Ascending aorta (tissue), 2 donors: ENCODE measurements at places on chromosomes 3 and 15.

DNA sequence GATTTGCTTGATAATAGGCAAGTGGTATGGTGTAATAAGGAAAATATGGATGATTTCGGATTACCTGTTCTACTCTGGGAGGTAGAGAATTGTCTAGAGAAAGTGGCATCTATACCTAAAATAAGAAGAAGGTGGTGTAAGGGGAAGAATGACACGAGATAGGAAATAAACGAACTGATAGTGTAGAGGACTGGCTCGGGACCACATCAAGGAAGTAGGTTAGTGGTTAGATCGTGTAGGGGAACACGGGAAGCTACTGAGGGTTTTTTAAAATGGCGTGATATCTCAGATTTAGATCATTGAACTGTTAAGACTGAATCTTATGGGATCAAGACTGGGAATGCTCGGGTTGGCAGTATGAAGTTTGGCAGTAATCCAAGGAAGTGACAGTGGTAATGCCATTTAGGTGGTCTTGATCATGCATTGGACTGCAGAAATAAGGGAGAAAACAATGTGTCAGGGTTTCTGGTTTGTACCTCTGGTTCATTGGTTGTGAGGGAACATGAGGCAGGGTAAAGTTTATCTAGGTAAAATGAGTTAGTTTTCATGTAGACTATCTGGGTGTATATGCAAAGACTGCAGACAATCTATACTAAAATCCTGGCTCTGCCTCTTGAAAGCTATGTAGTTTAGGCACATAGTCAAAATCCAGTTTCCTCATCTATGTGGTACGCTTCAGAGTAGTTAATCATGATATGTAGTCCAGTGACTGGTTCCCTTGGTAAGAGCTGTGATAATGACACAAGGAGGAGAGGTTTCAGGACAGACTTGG is 7.4 kb downstream of the RPL14 start:
- no peak for DNase-seq

DNA sequence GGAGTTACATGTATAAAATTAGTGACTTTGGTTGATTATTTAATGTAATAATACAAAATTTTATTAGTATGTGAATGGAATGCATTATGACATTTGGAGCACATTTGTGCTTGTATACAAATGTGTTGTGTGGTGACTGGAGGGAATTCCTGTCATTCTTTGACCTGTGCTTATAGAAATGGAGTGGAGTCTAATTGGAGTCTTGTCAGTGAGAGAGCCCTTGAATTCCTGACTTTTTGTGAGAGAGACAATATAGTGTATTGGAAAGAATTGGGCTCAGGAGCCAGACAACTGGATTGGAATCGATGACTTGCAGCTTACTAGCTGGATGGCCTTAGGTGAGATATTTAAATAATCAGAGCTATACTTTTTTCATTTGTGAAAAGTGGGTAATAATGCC is 9.4 kb downstream of the TCF12 start:
- DNase-seq, result no peak

DNA sequence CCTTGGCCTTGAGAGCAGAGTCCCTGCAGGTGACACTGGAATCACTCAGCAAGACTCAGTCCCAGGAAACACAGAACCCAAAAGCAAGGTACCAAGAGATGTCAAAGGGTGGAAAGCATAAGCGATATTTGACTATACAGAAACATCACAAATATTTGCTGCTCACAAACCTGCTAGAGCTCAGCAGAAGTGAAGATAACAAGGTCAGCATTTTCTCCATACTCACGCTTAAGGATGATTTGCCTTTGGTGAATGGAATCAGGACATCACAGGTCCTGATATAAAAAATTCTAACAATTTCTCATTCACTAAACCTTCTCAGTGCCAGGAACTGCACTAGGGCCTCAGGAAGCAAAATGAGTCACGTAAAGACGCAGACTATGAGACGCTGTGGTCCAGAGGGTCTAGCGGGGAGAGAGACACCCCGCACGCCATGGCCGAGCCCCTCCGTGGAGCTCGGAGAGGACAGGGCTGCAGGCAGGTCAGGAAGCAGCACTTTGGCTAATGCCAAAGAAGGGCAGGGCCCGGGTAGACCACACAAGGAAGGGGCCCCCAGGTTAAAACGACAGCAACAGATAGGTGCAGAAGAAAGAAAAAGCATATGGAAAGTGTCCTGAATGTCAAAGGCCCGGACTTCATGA is 10.7 kb downstream of the PCSK6 start:
- DNase-seq, result no peak

GRCh38 chr3:102761766-102762165 is 327.0 kb downstream of the ZPLD1 start:
- DNase-seq, result no peak

GRCh38 chr3:65052101-65052500 is 364.3 kb upstream of the ADAMTS9 start:
- DNase-seq, result no peak

- DNase-seq, result no peak
Measured at GRCh38 chr3:53380306-53380705, 33.0 kb upstream of the DCP1A start.

DNA sequence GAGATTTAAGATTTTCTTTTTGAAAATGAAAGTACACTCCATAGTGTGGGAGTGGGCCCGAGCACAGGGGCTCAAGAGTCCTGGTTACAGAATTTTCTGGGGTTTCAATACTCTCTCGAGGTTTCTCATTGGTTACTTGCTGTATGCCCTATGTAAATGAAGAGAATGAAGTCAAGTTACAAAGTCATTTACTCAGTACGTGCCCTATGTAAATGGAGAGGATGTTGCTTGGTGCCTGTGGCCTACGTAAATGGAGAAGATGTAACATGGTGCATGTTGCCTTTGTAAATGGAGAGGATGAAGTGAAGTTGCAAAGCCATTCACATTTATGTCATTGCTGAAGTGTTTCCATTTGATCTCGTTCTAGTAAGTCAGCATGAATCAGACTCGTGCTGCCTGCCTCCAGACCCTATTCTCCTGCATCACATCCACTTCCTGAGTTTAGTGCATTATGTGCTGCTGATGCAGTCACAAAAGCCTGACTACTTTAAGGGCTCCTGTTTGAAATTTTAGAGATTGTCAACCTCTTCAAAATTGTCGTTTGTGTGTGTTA is 302.0 kb downstream of the ZBBX start:
- DNase-seq, result no peak

DNA sequence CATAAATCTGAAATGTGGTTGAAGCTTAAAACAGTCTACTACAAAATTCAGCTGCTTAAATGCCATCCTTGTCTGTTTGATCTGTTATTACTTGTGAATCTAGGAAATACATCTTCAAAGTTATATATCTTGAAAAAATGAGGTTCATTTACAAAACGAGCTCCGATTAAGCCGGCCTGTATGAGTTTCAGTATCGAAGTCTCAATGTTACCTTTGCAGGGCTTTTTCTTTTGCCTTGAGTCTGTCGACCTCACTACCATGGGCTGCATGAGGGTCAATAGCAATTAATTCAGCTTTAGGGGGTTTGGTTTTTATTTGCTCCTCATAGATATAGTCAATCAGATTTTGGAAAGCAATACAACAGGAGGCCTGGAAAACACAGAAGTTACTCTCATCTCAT is 23.2 kb downstream of the ERICH6 start:
- no peak for DNase-seq

- no peak for DNase-seq
Measured at GRCh38 chr3:143200001-143200924, 80.7 kb downstream of the CHST2 start.

- no peak for DNase-seq
Measured at GRCh38 chr3:9180764-9181117, 68.7 kb downstream of the SRGAP3 start.

GRCh38 chr15:40974879-40975278 is 21.6 kb downstream of the CHAC1 start:
- DNase-seq, result no peak

DNA sequence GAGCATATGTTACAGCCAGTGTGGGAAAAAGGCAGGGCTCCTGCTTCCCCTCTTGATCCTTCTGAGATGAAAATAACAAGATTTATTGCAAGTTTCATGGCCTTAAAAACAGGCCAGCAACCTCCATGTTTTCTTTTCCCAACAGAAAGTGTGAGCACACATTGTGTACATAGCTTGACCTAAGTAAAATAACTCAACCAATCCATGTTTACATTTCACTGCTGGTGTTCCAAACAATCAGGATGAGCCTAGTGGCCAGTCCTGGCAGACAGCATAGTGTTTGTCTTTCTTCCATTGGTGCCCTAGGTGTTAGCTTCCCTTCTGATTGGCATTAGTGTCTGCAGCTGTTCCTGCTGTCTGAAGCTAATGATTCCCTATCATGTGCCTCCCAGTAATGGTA is 847.7 kb downstream of the EPHA3 start:
- no peak for DNase-seq

GRCh38 chr15:65903296-65904073 is 34.2 kb downstream of the RAB11A start:
- no peak for DNase-seq

- peak; percentile 38 for DNase-seq
Measured at GRCh38 chr3:14391033-14391432, 11.4 kb upstream of the SLC6A6 start.

DNA sequence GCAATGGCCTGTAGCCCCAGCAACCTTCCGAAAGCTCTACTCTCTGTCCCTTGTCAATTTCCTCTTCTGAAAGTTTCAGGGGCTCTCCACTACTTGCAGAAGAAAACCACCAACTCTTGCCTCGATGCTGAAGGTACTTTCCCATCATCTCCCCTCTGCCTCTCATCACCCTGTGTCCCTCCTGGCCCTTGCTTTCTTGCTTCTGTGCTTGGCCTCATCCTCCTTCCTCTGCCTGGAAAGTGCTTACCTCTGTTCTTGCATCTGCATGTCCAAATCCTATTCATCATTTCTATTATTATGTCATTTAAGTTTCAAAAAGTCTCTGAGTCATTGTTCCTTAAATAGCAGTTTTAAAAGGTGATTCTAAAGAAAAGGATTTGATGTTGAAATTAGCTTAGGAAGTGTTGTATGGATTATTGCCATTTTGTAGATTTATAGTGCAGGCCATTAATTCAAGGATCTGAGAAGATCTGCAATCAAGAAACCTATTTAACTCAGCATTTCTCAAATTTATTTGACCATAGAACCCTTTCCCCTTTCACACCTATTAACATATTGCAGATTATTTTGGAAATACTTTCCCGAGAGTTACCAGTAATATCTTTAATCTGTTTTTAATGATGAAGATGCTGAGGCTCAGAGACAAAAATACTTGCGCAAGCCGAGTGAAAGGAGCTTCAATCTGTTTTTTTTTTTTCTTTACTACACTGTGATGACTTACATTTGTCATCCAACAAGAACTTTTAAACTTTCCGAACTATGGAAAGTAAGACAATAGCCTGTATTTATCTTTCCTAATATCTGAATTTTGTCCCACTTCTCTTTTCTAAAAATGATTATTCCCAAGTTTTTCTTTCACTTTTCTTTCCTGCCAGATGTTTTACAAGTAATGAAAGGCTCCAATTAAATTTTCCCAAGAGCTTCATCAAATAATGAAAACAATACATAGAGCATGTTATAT is 22.3 kb upstream of the CFAP161 start:
- DNase-seq, result no peak

DNA sequence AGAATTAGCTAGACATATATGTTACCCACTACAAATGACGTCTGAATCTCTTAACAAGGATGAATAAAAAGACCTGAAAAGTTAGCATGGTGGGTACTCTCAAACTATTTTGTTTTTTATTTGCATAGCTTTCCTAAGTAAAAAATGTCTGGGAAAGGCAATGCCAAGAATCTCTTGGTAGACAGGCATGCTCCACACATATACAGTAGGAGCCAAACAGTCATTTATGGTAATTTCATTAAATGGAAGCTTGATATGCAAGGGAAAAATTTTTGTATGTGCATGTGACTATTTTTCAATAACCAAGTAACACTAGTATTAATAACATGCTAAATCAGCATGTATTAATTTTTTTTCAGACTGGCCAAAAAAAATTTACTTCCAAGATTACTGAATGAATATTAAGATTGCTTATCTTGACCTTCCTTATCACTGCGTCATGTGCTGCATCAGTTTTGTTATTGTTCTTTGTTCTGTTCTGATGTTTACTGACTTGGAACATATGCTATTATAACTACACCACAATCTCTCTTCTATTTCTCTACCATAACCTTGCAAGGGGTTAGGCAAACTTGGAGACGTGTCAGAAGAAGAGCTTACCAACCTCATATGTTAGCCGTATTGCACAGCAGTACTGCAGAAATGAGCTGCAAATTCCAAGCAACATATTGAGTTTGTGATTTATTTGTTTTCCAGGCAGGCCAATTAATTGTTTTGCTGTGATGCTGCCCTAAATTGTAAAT is 255.3 kb downstream of the RBMS3 start:
- no peak for DNase-seq

GRCh38 chr15:74420193-74420905 is 13.4 kb downstream of the SEMA7A start:
- no peak for DNase-seq

GRCh38 chr3:17258823-17259436 is 374.2 kb downstream of the PLCL2 start:
- no peak for DNase-seq

GRCh38 chr3:47193871-47194859 is 30.3 kb upstream of the SETD2 start:
- no peak for DNase-seq

DNA sequence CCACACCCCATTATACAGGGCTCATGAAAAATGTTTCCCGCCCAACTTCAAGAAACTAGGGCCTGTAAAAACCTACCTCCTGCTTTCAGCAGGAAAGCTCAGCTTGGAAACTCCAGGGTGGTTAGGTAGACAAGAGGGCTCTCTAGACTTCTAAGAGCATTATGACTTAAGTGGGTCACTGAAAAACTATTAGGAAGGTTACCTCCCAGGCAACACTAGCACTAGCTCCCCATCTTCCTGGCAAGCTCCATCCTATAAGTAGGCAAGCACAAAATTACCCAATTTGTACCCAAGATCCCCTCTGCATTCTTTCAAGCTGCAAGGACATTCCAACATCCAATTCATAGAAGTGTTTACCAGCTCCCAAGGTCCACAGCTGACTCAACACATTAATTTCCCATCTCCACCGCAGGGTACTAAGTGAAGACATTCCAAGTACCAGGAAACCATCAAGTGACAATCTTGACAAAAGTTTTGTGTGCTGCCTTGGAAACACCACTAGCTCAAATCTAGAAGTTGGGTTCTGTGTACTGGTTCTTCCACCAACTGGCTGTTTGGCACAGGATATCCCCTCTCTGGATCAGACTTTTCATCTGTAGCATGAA is 46.9 kb downstream of the WNT5A start:
- no peak for DNase-seq

DNA sequence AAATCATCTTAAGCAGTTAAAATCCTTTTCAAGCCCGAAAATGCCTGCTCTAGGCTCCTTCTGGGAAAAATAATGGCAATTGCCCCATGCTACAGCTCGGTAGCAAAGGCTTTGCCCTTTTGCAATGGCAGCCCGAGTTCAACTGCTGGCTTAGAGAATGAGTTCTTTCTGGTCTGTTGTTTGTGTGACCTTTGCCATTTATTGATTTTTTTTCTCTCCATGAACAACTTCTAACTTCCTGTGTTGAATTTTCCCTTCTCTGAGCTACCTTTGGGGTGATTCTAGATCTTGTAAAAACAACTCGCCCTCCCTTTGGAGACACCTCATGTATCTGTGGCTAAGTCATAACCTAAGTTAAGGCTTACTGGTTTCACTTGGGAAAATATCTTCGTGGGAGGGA is 139.3 kb downstream of the PLCH1 start:
- DNase-seq, result no peak
